ENCODE measurements at places on chromosomes 1 and 21.

DNA sequence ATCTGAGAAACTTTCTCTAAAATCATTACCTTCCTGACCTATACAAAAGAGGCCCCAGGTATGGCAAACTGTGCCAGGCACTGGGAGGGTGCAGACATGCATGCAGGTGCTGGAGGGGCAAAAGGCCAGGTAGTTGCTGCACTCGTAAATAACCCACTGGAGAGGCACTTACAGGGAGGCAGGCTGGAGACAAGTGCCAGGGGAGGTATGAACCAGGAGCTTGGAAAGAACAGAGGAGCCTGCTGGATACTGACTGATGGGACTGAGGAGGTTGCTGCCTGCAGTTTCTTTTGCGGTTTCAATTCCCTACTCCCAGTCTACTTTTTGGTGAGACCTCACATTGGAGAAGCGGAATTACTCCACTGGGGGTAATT lies 113.9 kb downstream of the DSCAM start:
- DNase-seq: no peak

- DNase-seq: peak; percentile 58
These were observed 53.1 kb downstream of the NBPF6 start for GRCh38 chr1:108503062-108503733.

DNA sequence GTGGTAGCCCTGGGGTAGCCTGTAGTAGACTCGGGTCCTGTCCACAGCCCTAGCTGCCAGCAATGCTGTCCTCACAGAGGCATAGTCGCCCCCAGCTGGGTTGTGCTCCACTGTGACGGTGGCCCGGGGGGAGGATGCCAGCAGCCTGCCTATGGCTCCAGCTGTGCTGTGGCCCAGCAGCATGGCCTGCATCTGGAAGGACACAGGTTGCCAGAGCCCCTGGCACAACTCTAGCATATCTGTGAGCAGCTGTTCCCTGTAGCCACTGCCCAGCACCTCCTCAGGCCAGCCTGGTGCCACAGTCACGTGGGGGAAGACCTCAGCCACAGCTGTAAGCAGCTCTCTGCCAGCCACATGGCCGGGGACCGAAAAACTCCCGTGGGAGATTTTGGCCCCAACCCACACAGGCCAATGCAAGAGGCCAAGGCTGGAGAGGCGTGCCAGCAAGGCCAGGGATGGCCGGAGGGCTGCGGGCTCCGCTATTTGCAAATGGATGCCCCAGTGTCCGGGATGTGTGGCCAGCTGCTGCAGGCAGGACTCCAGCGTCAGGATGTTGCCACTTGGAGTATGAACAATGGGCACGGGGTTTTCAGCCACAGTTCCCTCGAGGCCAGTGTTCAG lies 13.9 kb downstream of the FAM151A start:
- no peak for DNase-seq

DNA sequence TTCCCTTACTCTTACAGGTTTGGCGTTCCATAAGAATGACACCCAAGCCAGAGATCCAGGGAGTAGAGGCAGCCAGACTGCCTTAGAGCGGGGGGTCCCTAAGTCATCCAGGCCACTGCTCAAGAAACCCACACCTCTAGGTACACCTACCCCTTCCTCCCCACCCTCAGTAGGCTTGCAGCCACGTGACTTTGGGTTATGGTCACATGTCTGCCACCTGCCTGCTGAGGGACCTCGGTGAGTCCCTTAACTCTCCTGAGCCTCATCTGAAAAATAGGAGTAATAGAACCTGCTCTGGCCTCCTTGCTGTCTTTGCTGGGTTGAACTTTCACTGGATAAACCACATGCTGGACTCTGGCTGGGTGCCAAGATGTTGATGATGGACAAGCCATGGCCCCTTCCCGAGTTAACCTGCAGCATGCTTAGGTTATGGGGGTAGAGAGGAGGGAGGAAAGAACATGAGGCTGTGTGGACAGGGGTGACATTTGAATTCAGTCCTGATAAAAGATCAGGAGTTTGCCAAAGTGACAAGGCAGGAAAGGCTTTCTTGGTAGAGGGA lies 4.5 kb downstream of the RPS6KA1 start:
- DNase-seq: no peak

- no peak for DNase-seq
These were observed 7.9 kb downstream of the TNFSF18 start for GRCh38 chr1:173042806-173043205.

DNA sequence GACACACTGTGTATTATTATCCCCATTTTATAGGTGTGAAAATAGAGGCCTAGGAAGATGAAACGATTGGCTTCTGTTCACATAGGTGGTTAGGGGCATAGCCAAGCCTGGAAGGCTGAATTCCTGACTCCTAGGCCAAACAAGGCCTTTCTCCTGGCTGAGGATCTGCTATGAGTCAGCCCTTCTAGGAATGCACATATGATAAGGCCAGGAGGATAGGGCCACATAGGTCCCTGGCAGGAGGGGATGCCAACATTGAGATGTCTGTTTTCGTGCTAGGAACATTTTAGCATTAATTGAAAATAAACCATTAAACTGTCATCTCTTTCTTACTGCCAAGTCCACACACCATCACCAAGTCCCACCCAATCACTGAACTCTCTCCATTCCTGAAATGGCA lies 9.2 kb downstream of the CSMD2 start:
- no peak for DNase-seq

DNA sequence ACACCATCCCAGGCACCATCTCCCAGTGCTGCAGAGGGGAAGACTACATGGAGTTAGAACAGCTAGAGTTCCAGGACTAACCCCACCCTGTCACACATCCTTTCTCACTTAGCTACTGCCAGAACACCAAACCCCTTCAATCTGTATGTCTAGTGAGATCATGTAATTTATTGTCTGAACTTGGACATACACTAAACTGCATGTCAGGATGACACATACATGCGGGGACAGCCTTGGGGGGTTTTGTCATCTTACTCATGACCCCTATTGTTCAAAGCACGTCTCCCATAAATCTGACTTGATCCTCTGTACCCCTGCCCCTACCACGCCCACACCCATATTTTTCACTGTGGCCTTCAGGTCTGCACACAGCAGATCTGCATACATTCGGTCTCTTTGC lies 71.3 kb downstream of the GABPA start:
- no peak for DNase-seq

DNA sequence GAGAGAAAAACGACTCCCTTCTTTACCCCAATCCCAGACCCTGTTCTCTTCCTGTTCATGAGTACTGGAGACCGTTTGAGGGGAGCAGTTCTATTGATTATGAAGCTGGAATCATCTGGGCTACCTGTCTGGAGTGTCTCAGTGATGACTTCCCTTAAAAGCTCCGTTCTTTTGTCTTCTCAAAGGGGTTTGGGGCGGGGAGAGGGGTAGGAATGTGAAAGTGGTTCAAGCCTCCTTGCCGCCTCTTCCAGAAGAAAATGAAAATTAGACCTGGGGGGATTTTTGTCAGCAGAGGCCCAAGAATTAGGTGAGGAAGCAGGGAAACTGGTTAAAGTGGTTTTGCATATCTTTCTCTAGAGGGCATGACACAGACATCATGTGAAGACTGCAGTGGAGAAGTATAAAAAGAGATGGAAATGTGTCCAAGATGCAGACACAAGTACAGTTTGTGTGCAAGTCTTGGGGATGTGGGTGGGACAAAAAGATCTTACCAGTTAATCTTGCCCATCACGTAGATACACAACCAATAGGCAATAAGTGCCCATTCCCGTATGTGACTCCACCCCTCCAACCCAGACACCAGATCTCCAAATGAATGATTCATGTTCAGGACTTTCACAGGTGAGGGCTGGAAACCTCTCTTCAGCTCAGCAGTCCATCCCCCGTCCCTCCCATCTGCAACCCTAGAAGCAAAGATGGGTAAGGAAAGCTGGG lies 470 bp upstream of the MTMR11 start:
- peak; percentile 71 for DNase-seq

DNA sequence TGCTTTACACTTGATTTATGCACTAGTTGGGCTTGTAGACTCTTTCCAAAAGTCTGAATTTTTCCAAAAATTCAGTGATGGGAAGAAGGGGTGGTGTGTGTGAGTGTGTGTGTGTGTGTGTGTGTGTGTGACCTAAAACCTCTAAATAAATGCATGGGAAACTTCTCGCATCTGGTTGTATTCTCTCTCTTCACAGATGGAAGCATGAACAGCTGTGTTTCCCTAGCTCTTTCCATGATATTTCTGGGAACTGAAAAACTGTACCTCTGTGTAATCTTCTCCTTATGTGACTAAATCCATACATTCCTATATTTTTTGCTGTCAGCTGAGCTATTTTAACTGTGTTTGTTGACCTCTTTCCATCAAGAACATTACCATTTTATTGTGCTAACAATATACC lies 26.2 kb upstream of the CYYR1 start:
- DNase-seq: no peak

- DNase-seq: peak; percentile 48
These were observed 103.5 kb downstream of the RGS7 start for GRCh38 chr1:241253471-241253870.

DNA sequence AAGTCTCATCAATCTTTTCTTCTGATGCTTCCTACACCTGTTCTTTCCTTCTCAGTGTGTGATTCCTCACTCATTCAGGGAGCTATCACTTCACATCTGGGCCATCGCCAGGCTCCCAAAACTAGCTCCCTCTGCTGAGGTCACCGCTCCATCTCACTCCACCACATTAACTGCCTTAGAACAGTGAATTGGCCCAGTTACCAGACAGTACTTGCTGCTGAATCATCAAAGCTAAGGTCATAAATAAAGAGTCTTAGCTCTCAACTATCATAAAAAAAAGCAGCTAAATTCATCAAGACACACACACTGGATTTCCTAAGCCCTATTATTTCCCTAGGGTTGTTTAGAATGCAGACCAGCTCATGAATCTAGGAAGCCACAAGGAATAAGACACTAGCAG lies 18.8 kb upstream of the SRM start:
- DNase-seq: peak; percentile 86

DNA sequence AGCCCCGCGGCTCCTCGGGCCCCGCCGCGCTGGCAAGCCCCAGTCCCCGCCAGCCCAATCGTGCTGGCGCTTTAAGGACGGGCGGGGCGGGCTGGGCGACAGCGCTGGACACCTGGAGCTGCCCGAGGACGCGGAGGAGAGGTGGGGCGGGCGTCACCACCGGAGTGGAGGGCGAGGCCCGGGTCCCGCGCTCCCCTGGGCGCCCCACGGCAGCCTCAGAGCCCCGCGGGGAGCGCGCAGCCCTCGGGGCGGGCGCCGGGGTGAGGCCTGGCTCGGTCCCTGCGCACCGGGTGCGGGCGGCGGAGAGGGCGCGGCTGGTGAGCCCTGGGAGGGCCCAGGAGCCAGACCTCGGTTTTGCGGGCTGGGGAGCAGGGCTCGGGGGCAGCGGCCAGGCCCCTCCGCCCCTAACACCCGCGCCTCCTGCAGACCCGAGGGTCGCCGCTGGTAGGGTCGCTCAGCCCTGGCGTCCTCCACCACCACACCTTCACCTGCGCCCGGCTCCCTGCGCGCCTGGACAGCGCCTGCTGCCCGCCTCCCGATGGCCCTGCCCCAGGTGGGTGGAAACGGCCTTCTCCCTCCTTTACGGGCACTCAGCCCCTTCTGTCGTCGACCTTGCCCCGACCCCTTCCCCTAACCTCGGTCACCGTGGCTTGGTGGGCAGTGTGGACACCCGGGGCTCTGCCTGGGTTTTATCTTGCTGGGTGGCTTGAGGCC lies at the start of gene TMEM61:
Gene TMEM61 (plus strand): TSS at position 101 of the 714 bp plus-strand sequence. CDS start 438 bp downstream, at position 539.
- DNase-seq: no peak

- no peak for DNase-seq
These were observed 301.1 kb upstream of the DPYD start for GRCh38 chr1:98221923-98222322.

DNA sequence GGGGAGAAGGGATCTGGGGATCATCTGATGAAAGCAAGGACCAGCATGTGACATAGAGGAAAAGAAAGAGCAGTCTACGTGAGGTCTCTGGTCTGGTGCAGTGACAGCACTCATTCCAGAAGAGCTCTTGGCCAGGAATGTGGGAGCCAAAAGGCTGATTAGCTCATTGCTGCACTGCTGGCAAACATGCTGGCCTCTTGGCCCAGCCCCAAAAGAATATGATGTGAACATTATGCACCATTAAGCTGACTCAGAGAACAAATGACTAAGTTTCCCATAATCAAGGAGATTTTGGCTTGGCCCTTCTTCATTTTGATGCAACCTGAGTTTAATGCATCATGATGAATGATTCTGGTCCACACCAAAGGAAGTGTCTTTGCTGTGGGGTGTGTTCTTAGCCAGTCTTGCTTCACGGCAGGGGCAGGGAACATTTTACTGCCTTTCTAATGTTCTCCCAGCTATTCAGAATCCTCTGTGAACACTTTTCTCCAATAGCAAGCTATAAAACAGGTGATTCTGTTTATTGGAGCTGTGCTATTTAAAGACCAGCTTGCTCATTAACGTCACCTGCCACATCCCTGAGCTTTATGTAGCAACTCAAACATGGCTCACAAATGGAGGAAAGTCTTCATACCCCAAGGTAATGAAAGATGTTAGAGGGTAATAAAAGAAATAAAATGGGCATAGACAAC lies 55.1 kb downstream of the PCBP3 start:
- peak; percentile 100 for DNase-seq

GRCh38 chr1:191905781-191906180 lies 252.5 kb upstream of the RGS18 start:
- DNase-seq: no peak

DNA sequence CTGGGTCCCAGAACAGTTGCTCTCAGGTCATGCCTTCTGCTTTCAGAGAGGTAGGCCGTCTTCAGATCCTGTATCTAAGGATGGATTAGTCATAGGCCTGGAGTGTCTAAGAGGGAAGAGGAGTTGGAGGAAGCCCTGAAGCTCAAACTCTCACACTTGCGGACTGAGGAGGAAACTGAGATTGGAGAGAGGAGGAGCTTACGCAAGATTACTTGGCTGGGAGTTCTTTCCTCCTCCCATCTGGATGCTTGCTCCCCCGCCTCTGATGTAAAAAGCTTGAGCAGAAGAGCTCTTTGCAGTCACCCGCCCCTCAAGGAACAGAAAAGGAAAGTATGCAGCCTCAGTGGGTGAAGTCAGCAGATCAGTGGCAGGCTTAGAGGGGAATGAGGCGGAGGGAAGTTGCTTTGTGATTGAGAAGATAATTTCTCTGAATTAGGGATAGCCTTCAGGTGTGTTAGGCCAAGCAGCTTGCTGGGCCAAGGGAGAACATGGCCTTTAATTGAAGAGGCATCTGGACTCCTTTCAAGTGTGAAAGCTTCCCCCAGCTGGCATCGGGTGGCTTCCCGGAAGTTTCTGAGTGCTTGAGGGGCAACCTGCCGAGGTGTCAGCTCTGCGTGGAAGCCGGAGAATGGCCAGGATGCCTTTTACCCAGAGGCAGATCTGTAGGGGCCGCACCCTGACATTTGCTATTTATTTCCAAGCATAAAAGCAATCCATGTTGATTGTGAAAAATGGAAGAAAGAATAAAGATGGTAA lies 6.6 kb downstream of the ADORA1 start:
- DNase-seq: peak; percentile 72

- peak; percentile 8 for DNase-seq
These were observed 25.5 kb downstream of the UTS2 start for GRCh38 chr1:7827126-7827955.

DNA sequence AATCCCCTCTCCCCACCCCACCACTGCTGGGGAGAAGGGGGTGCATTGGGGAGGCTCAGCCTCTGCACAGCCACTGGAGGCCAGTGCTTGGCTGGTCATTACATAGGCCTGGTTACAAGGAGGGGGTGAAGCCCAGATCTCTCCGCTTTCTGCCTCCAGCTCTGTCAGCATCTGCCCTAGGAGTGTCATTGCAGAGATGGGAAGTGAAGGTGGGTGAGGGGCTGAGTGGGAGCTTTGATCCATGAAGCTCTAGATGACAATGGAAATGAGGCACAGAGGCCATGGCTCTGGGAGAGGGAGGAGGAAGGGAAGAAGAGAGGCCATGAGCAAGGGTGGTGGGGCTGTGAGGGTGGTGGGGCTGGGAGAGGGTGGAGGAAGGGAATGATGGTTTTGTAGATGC lies 411.6 kb downstream of the MATN1 start:
- DNase-seq: no peak
